ENCODE measurements at places on chromosomes 13 and 19. TPM values are rescaled to one million over a fixed set of nuclear protein-coding genes. Genes with fewer than 3 reads are reported as not detected.

Gene PROSER1
- 85.9 TPM for total RNA-seq

Gene LRRC4B
- 1.0 TPM for total RNA-seq

Gene RYR1
- total RNA-seq, result 8.4 TPM

Gene ZNF44
- total RNA-seq, result 7.2 TPM

Gene IRGQ
- 24.7 TPM for total RNA-seq

Gene CEACAM7
- total RNA-seq, result 5.2 TPM

Gene MISP3
- 10.5 TPM for total RNA-seq

DNA sequence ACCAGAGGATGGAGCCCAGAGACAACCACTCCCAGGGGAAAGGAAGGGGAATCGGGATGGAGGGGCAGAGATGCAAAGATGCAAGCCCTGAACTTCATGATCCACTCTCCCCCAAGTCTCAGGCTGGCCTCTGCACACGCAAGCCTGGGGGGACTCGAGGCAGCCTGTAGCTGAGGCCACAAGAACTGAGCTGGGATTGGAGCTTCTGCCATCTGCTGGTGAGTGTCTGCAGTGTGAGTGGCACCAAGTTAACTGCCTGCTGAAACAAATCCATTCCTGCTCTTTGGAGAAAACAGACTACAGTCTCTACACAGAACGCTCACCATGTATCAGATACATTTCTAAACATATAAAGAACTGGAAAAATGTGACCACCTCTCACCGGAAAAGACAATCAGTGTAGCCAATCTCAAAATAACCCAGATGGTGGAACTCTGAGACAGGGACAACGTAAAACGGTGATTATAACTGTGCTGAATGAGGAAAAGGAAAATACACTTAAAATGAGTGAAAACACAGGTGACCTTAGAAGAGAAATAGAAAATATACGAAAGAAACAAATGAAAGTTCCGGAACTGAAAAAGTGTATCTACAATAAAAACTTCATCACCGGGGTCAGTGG, 62.1 kb downstream of the KLF2 start:
- no peak for DNase-seq

GRCh38 chr13:30312904-30313303, 5.6 kb upstream of the KATNAL1 start:
- no peak for DNase-seq

GRCh38 chr13:70809588-70809987, 701.3 kb upstream of the KLHL1 start:
- no peak for DNase-seq

Data from suprapubic skin (tissue), 4 donors.